ENCODE measurements at places on chromosomes 11 and 22. TPM values are rescaled to one million over a fixed set of nuclear protein-coding genes. Genes with fewer than 3 reads are reported as not detected.
A peak's percentile ranks its signal among the peaks of the same experiment; 100 is the strongest.

GRCh38 chr11:90221803-90222458 is 918 bp downstream of the CHORDC1 start:
- peak; percentile 18 for DNase-seq

DNA sequence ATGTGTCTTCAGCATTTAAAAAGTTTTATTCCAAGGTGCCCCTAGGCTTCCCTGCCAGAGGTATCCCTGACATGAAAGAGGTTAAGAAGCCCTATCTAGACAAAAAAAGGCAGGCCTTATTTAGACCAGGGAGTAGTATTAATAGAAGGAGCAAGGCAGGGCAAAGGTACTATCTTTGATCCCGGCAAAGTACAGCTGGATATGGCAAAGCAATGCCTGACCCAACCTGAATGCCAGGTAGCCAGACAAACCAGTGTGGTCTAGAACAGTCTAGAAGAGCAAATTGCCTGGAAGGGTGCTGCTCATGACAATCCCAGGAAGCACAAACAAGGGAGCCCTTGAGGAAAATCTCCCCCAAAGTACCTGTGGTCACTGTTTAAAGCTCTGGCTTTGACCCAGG is 62.6 kb upstream of the SYT13 start:
- DNase-seq, result no peak

DNA sequence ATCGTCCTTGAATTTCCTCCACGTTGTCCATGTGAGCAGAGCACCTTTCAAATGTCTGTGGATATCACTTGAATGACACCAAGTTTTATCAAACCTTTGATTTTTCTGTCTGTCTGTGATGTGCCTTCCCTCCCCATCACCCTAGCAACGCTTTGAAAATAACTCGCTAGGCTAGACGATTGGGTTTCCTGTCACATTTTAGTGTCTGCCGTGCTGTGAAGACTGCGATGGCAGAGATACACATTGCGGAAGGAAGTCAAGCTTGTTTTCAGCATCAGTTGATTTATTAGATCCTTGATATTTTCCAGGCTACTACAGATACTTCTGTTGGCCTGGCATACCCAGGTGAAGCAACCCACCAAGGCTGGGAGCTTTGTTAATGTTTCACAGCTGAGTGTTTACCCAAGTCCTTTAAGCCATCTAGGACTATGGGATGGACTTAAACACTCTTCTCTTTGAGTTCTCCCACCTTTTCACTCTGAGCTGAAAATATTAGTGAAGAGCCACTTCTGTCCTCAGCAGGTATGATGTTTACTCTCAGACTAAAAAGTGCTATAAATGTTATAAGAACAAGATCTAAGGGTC is 93.6 kb upstream of the CD44 start:
- peak; percentile 63 for DNase-seq

DNA sequence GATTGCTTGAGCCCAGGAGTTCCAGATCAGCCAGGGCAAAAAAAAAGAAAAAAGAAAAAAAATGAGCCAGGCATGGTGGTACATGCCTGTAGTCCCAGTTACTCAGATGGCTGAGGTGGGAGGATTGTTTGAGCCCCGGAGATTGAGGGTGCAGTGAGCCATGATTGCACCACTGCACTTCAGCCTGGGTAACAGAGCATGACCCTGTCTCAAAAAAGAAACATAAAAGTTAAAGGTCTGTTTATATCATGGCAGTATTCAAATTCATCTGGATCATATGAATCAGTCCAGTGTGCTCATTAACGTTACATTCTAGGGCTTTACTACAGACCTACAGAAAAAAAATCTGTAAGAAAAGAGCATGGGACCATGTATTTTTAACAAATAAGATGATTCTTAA is 13.9 kb downstream of the HSD17B12 start:
- peak; percentile 39 for DNase-seq

GRCh38 chr22:49292909-49293308 is 534.8 kb downstream of the BRD1 start:
- no peak for DNase-seq

DNA sequence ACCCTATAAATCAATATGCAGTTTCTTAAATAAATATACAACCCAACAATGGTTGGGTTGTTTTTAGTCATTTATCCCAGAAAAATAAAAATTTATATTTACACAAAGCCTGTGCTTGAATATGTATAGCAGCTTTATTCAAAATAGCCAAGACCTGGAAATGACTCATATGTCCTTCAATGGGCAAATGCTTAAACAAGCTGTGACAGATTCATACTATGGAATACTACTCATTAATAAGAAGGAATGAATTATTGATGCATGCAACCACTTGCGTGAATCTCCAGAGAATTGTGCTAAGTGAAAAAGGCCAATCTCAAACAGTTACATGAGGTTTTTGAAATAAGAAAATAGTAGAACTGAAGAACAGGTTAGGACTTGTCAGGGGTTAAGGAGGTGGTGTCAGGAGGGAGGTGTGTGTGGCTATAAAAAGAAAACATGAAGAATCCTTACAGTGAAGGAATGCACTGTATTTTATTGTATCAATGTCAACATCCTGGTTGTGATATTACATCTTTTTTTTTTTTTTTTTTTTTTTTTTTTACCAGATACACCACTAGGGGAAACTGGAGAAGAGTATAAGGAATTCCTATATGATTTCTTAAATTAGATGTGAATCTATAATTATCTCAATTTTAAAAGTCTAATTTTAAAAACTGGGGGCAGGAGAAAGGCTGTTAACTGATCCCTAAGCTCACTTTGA is 82.4 kb upstream of the CD44 start:
- DNase-seq, result peak; percentile 16

GRCh38 chr22:48366591-48366990 is 1461.1 kb downstream of the BRD1 start:
- no peak for DNase-seq

- DNase-seq, result no peak
These were observed 1116.6 kb downstream of the BRD1 start for GRCh38 chr22:48711031-48711431.

GRCh38 chr11:60984636-60985035 is 13.2 kb downstream of the CD6 start:
- DNase-seq, result no peak

- DNase-seq, result no peak
These were observed 8.4 kb downstream of the MIAT start for GRCh38 chr22:26665813-26666231.

DNA sequence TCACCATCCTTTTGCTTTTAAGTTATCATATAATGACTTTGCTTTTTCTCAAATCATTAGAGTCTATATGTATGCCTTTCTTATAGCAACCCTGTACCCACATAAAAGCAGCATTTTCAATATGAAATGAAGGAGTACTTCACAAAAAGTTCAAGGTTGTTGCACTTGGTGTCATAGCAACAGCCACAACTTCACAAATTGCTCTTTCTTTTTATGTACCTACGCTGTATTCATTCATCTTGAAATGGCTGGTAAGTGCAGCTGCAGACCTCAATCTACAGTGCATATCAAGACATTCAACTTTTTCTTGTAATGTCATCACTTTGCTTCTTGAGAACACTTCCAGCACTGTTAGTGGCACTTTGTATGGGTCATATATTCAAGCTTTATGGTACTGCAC is 18.6 kb downstream of the CWC15 start:
- no peak for DNase-seq

Gene POU2AF3
- not detected for total RNA-seq

Gene HMOX1
- 97.1 TPM for total RNA-seq

Gene NXPE4
- total RNA-seq, result not detected

Gene LRRC10B
- 0.15 TPM for total RNA-seq

Gene ZNF215
- total RNA-seq, result 5.4 TPM

Measured in renal cortical epithelial cell (primary cell).